NCI-H748 treated with DMSO at 0.1 percent for 48 hours (cell line): ENCODE measurements at places on chromosomes 2 and 18.

GRCh38 chr18:22322243-22322691, 95.4 kb downstream of the CTAGE1 start:
- no peak for DNase-seq

DNA sequence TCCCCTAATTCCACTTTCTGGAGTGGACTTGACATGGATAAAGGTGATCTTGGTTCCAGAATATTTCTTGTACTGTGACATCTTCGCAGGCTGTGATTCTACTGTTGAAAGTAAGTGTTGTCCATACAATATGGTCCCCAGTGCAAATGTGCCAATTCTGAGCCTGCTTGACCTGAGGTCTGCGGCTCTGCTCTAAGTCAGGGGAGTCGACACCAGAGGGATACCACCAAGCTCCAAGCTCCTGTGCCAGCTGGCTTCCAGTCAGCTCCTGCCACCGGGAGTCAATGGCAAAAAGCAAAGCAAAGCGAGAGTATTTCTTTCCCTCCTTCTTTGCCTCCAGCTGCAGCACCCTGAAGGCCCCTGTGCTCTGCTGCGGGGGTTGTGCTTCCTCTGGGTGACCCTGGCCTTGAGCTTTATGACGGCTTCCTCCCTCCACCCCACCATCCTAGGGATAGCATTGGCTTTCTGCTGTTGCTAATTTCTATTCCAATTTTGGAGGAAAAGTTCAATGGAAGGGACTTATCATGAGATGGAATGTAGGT, 50.4 kb downstream of the SLC35F5 start:
- DNase-seq = no peak

DNA sequence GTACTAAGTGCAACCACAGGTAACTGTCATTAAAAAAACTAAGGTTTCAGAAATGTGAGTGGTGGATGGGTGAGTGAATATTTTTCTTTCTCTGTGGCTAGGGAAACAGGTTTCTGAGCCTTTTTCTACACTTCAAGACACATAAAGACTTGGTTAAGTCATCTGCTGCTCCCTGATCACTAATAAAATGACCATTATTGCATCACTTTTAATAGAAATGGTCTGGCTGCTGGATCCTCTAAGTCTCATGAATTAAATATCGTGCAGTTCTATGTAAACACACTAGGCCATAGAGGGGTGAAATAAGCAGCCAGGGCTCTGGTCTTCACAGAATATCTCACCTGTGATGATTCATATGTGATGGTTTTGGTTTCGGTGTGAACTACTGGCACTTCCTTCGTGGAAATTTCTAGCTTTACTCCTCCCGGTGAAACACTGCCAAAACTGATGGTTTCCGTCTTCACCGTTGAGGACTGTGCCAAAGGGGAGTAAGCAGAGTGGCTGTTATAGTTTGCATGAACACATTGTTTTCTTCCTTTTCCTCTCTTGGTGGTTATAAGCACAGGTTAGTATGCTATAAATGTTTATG, 100.4 kb upstream of the ZBTB14 start:
- no peak for DNase-seq

DNA sequence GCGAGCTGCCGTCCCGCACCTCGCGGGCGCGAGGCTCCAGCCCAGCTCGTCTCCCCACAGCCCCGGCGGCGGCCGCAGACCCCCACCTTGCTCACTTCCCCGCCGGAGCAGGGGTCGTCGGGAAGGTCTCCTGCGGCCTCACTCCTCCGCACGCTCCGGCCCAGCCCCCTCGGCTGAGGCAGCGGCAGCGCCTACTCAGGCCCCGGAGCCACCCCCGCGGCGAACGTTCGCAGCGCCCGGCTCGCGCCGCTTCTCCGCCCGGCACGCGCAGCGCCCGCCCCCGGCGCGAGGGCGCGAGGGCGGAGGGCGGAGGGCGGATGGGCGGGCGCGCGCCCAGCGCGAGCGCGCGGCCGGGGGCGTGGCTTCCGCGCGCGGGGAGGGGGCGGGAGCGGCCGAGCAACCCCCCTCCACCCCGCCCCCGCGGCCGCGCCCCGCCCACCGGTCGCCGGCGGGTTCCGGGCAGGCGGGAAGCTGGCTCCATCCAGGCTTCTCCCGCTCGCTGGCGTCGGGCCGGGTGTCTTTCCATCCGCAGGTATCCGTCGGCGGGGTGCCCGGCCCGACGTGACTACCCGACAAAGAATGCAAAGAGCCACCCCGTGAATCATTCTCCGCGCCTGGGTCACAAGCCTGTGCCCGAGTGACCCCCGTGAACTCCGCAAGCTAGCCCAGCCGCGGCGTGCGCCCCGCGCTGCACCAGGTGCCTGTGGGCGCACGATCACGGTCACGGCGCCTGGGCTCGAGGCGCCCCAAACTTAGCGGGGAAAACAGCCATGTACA, at the start of gene DTNB:
Gene DTNB (minus strand): TSS at position 278 of the 777 bp plus-strand sequence. CDS start 20,917 bp downstream, outside the sequence.
- peak; percentile 49 for DNase-seq

DNA sequence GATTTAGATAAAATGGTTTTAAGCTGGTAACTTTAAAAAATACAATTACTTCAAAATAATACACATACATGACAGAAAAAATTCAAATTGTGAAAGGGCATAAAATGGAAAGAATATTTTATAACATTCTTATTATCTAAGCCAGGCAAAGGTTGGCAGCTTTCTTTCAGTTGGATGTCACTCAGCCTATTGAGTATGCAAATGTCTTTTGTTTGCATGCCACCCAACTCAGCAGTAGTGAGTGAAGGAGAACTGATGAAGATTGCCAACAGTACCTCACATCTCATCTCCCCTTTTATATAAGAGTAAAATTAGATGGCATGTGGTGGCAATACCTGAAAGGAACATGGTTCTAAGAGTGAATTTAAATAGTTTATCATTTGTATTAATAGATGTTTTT, 24.8 kb downstream of the BMPR2 start:
- no peak for DNase-seq

DNA sequence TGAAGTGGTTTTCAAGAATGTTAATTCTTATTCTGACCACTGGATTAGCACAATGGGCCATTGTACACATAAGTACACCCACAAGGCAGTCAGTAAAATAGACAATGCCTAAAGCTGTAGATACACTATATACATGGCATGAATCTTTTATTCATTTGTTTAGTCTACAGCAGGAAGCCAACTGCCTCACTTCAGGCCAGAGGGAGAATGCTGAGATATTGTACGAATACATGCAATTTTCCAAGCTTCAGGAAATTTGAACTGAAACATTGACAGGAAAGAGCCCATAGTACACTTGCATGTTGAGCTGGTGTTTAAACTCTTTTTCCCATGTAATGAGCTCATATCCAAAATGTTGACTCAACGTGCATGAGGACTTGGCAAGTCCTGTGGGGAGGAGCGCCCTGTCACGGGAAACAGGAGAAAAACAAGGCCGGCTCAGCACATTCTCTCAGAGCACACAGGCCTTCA, 111.6 kb upstream of the CYP1B1 start:
- peak; percentile 19 for DNase-seq

GRCh38 chr2:8285081-8285480, 396.8 kb upstream of the ID2 start:
- no peak for DNase-seq

DNA sequence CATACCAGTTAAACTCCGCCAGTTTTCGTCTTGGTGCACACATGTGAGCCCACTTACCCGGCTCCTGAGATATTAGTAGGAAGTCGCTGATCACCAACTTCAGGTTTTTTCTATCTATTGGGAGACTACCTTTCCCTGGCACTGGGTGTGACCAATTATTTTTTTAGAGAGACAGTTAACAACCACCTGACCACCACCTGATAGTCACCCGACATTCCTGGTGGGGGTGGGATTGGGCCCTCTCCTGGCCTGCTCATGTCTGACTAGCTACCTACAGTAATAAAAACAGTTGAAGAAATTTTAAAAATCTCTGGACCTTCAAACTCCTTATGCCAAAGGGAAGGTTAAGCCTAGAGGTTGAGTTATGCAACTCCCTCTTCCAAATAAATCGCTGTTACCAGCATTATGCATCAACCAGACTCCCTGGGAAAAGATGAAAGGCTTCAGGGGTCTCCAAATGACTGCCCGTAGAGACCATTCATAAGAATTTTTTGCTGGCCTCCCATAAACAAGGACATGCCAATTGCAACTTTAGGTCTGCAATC, 27.8 kb downstream of the CREG2 start:
- no peak for DNase-seq

DNA sequence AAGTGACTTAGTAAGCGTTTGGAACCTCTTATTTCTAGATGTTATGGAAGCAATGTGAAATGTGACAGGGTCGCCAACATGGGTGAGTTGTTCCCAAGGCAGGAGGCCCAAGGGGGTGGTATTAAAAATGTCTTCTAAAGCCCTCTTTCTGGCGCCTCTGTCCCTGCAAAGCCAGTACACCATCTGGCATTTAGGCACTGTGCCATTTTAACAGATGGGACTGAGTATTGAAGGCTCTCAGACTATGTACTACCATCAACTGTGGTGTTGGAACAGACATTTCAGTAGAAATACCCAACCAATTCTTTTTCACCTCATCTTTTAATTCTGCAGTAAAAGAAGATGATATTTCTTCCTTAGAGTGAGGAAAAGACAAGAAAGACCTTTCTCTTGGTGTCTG, 384.5 kb upstream of the MMADHC start:
- no peak for DNase-seq

- DNase-seq = peak; percentile 44
These were observed 356.9 kb upstream of the SMIM21 start for GRCh38 chr18:75784390-75784789.

DNA sequence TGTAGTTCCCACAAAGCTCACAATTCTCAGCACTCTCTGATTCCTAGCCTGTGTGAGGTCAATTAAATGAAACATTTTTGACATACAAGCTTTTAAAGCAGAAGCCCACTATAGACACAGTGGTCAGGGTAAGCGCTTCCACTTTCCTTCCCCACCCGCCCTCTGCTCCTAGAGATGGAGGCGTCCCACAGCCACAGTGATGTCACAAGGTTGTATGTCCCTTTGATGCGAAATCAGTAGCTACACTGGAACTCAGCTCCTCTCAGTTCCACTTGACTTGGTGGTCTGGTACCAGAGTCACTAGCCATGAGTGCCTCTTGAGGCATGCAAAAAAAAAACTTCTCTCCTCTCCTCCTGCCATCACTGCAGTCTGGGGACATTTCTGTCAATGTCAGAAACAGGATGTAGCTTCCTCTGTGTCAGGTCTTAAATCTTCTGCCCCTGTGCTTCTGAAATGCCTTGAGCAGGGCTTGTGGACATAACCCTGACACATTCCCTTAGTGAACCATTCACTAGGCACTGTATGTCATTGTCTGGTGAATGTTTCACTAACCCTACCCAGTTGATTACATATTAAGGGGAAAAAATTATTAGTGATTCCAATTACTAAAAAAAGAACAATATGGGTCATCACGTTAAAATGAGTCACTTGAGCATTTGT, 7.8 kb downstream of the SULT1C4 start:
- no peak for DNase-seq

DNA sequence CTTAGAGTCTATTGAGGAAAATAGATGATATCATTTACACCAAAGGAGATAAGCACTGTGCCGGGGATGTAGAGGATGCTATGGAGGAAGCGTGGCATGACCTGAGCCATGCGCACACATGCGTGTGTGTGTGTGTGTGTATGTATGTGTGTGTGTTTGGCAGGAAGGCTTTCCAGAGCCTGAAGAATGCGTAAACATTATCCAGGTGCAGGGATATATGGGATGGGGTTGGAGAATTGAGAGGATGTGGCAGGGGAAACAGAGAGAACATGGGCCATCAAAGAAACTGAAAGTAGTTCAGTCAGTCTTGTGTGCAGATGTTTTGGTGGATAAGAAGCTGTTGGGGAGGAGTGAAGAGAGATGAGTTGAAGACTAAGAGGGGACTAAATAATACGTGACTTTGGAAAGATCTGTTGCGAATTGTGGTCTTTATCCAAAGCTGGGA, 9.3 kb upstream of the STAT1 start:
- DNase-seq = no peak

DNA sequence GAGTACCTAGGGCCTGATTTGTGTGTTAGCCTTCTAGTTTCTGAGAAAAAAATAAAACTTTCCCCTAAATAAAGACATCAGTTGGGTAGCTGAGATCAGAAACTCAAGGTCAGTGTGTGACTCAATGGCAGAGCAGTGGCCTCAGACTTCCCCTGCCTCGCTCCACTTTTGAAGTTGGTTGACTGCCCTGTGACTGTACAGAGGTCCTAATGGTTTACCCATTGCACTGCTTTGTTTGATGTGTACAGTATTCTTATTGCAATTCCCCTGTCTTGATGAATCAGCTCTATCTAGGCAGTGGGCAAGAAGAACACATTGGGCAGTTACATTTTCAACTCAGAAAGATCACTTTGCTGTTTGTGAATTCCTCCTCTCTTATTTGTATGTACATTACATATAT, 315.7 kb downstream of the KCNS3 start:
- DNase-seq = no peak

DNA sequence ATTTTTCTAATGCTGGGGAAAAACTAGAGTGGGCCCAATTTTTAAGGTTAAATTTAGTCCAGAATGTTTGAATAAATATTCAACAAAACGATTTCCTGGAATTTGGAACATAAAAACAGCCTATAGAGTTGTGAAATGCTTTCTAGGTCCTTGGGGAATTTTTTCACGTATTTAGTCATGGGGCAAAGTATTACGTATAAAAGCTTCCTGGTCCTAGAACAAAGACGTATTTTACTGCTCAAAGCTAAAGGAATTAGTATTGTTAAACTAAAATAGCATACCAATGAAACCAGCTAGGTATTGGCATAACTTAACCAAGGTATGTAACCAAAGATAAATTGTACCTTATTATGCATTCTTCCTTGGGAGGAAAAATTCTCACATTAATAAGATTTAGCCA, 1.6 kb downstream of the SESTD1 start:
- no peak for DNase-seq

- no peak for DNase-seq
These were observed 36.4 kb downstream of the FLACC1 start for GRCh38 chr2:201320701-201321100.

DNA sequence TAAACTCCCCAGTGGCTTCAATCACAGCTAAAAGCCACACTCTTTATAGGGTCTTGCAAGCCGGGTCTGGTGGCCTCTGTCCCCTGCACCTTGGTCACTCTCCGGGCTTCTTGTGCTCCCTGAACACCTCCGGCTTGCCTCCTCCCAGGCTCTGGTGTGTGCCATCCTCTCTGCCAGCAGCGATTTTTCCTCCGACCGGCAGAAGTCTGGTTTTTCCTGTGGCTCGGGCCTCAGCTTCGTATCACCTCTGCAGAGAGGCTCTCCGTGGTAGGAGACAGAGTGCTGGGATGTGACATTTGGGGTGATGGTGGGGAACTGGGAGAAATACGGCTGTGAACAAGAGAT, 58.8 kb upstream of the HPCAL1 start:
- DNase-seq = no peak

DNA sequence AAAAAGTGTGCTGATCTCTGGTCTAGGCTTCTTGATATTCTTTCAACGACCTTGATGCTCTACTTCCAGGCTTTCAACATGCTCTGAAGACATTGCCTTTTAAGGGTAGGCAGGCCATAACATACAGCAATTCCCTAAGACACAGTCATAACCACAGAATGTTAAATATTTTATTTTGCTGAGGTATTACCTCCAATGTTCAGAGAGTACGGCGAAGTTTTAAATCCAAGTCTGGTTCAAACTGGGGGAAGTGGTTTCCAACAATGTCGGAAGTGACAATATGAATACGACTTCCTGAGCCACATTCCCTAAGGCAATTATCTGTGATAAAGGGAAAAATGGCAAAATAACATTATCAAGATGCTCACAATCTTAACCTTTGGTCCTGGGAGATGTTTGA, 1077.9 kb upstream of the PIK3C3 start:
- DNase-seq = no peak

GRCh38 chr2:124647245-124647644, 622.2 kb downstream of the CNTNAP5 start:
- no peak for DNase-seq

GRCh38 chr18:12301263-12302005, 6.6 kb upstream of the TUBB6 start:
- no peak for DNase-seq

- no peak for DNase-seq
These were observed 67.0 kb downstream of the SOCS6 start for GRCh38 chr18:70355620-70356385.
